Activated CD8-positive, alpha-beta memory T cell treated with anti-CD3 and anti-CD28 coated beads, Interleukin-2, amount 50 U/mL, for 4 hours (primary cell): ENCODE measurements at places on chromosomes 6 and 20.

- no peak for DNase-seq
Observed at GRCh38 chr6:163872335-163872734, 457.8 kb downstream of the QKI start.

DNA sequence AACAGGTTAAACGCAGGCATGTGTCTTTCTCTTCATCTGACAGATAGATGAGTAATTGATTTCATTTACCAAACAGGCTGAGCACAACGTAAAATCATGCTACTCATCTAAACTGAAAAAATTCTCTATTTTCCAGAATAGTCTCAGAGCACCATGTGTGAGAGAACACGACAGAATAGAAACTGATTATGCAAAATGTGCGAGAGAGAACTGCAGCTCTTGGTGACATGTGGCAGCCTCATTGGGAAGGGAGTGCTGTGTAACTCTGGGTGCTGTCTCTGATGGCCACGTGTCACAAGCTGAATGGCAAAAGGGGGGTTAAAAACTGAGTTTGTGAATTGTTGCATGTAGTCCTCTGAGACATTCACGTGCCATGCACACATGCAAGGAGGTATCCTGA lies 143.7 kb upstream of the ATXN1 start:
- DNase-seq, result no peak

DNA sequence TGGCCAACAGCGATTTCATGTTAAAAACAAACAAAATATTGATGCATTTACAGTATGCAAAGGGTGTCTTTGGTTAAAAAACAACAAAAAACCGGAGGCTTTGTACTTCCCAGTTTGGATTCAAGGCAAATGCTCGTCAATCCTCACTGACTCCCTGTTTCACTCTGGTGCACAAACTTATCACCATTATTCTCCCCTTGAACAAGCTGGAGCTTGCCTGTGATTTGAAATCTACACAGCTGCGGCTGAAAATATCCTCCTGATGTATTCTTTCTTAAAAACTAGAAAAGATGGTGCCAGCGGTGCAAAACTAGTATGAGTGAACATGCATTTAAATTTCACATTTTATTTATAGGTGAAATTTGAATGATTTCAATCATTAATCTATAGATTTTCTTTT lies 3.3 kb downstream of the PERP start:
- DNase-seq, result no peak

DNA sequence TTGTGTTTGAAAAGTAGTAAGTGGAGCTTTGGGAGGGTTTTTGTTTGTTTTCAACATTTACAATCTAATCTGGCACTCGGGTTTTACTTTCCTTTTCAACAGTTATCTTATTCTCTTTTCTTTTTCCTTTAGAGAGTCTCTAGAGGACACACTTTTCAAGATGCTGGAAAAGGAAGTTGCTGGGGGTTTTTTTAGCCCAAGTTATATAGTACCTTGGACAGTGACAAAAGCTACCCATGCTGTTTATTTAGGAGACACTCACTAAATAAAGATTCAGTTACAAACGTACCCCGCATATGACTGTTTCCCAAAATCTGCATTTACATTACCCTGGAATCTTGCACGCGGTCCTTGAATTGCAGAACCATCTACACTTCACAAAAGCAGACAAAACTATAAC lies 78.8 kb downstream of the MAP7 start:
- DNase-seq, result no peak

DNA sequence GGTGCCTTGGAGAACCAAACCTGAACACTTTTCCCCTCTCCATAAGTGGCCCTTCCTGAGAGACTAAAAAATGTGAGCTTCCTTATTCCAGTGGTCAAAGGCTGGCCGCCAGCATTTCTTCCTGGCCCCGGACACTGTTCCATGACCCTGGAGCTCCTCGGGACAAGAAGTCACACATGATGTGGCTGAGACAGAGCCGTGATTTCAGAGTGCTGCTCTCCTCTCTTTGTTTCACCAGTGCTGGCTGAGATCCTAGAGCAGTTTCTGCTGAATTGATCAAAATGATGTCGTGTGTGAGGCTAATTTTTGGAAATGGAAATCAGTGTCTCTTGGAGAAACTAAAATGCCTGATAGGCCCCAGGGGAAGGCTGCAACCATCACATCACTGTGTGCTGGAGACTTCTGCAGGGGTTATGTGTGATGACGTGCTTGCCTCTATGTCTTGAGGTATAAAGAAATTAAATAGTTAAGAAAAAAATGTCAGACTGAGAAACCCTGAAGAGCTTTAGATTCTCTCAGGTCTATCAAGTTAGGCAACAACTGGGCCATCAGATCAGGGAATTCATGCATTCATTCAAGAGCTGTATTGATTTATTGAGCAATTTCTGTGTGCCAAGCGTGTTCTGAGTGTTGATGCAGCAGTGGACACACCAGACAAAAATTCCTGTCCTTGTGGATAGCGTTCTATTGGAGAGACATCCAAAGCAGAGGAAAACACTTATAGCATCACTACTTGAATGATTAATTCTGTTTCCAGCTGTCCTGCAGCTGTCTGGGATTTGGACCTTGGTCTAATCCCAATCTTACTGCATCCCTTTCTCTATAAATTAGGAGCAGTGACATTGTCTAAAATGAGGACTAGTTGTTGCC lies 72.7 kb upstream of the CCN6 start:
- DNase-seq, result no peak

DNA sequence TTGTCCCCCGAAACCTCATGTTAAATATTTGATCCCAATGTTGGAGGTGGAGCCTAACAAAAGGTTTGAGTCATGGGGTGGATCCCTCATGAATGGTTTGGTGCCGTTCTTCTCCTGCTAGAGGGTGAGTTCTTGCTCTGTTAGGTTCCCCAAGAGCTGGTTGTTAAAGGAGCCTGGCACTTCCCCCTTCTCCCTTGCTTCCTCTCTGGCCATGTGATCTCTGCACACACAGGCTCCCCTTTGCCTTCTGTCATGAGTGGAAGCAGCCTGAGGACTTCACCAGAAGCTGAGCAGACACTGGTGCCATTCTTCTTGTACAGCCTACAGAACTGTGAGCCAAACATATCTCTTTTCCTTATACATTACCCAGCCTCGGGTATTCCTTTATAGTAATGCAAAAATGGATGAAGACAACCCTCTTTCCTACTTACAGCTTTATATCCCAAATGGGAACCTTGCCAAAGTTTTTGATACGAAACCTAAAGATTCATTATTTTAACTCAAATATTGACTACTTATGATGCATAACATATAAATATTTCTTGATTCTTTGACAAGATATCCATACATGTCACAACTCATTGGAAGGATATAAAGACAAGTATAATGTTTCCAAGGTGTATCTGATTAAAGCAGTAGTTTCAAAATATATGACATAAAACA lies 61.0 kb downstream of the RNF182 start:
- no peak for DNase-seq

GRCh38 chr6:33417128-33417902 lies 592 bp downstream of the CUTA start:
- DNase-seq, result no peak

GRCh38 chr6:150622941-150623874 lies 23.5 kb downstream of the PLEKHG1 start:
- DNase-seq, result no peak

GRCh38 chr6:36729161-36729524 lies 31.5 kb downstream of the RAB44 start:
- no peak for DNase-seq

DNA sequence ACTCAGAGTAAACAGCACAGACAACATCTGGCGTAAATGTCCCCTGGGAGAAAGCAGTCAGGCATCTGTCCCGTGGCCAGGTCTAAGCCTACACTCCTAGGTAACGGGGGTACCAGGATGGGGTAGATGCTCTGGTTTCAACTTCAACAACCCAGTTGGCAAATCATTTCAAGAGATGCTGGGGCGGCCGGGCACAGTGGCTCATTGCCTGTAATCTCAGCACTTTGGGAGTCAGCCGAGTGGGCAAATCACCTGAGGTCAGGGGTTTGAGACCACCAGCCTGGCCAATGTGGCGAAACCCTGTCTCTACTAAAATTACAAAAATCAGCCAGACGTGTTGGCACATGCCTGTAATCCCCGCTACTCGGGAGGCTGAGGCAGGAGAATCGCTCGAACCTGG lies 12.3 kb downstream of the PREX1 start:
- DNase-seq, result peak; percentile 8

DNA sequence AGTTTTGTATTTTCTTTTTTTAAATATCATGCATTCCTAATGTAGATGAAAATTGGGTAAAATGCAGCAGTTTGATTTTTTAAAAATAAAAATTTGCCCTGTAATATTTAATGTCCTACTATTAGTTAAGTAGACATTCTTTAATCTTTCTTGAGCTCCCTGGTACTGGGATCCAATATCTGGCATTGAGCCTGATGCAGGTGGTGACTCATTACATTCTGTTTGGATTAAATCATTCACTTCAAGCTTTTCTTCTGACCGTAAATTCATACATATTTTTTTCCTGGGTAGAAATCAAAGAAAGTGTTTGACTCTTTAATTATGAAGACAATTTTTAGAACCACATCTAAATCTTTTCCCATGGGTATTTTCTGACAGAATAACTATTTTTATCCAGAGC lies 768.8 kb upstream of the SLC35B3 start:
- DNase-seq, result no peak

DNA sequence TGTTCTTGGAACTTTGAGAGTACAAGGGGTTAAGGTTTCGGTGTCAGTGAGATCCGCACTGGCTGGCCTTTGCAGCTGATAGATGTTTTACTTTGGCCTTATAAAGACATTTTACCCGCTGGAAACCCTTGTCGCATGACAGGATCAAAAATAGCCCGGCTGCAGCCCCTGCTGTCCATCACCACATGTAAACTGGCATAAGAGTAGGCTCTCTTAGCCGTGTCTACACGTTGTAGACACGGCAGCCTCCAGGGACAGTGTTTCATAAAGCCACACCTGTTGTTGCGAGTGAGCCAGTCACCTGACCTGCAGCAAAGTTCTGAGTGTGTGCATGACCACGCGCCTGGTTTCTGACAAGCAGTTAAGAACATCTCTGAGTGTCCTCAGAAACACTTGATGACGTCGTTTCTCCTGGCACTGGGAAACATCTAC lies 8.5 kb downstream of the RBM24 start:
- no peak for DNase-seq

GRCh38 chr6:40439026-40439800 lies 148.0 kb downstream of the LRFN2 start:
- DNase-seq, result no peak
